ENCODE measurements at places on chromosomes 1 and 21.

DNA sequence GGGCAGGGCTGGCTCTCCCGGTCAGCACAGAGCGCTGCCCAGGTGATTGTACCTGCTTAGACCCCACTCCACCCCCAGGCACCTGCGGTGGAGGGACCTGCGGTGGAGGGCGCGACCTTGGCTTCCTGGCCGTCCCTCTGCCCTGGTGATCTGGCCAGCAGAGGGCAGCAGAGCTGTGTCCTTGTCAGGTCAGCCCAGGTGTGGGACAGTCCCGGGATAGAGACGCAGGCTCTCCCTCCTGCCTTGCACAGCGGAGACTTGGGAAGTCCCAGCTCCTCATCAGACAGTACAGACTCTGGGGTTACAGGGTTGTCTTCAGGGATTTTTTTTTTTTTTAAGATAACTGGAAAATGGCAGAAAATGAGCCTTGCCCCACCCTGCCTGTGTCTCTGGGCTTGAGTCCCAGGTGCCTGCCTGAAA, 10.0 kb downstream of the SLX9 start:
- peak; percentile 88 for DNase-seq

DNA sequence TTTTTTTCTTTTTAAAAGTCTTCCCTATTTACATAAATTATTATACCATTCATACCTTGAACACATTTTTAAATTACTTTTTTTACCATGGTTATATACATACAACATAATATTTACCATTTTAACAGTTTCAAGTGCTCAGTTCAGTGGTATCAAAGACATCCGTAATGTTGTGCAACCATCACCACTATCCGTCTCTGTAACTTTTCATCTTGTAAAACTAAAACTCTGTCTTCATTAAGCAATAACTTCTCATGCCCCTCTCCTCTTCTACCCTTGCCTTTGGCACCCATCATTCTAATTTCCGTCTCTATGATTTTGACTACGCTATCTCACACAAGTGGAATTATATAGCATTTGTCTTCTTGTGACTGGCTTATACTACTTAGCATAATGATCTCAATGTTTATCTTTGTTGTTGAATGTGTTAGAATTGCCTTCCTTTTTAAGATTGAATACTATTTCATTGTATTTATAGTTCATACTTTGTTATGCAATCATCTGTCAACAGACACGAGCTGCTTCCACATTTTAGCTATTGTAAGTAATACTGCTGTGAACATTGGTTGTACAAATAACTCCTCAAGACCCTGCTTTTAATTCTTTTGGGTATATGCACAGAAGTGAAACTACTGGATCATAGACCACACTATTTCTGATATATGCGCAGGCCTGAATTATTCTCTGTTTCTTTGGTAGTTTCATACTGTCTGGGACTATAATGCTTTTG, 689.5 kb upstream of the NCAM2 start:
- no peak for DNase-seq

DNA sequence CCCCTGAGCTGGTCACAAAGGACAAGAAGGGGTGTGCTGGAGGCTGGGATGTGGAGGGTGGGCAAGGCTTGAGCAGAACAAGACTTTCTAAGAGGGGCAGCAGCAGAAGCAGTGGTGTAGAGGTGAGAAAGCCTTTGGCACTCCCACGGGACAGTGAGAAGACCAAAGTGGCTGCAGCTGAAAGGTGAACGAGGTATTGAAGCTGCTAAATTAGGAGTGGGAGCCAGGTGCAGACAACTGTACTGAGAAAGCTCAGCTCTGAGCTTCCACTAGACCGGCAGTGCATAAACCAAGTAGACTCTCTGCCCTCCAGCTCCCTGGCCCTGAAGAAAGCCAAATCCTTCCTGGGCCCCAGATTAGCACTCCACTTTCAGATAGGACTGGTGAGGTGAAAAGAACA, 93.0 kb downstream of the VWA5B1 start:
- DNase-seq = no peak

GRCh38 chr1:19037659-19038058, 81.2 kb upstream of the IFFO2 start:
- DNase-seq = no peak

DNA sequence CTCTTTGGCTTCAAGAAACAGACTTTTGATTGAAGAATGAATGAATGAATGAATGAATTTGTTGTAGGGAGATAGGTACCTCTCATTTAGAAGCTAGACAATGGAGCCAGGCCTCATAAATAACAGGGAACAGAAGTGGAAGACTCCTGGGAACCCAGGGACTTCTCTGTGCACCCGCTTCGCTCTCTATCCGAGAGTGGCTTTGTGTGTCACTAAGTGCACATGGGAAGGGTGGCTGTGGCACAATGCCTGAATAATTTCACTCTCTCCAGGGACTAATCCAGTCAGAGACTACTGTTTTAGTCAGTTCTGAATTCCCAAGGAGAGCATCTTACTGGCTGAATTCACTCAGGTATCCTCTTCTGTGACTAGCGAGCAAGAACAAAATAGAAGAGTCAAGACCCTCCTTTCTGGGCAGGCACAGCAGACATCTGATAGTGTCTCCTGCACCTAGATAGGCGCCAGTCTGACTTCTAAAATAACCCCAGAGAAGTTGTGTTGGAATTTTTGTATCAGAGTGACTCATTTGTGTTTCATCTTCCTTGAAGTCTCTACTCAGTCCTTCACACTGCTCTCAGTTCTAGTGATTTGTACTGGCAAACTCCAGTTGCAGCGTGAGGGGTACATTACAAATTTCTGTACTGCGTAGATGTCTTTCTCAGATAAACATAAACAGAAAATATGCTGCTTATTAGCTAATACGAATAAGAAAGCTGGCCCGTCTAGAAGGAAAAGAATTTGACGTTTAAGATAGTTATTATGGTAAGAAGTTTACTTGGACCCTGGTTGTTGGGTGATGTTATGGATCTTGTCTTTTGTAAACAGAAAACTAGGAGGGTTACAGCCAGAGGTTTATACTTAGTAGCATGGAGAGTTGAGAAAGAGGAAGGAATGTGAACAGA, 34.0 kb downstream of the BACH1 start:
- no peak for DNase-seq

GRCh38 chr21:45863751-45864150, 117.8 kb upstream of the COL6A1 start:
- DNase-seq = no peak

- no peak for DNase-seq
These were observed 719.5 kb upstream of the TMPRSS15 start for GRCh38 chr21:19123053-19123452.

- DNase-seq = no peak
These were observed 25.3 kb downstream of the BRINP3 start for GRCh38 chr1:190452272-190452848.

DNA sequence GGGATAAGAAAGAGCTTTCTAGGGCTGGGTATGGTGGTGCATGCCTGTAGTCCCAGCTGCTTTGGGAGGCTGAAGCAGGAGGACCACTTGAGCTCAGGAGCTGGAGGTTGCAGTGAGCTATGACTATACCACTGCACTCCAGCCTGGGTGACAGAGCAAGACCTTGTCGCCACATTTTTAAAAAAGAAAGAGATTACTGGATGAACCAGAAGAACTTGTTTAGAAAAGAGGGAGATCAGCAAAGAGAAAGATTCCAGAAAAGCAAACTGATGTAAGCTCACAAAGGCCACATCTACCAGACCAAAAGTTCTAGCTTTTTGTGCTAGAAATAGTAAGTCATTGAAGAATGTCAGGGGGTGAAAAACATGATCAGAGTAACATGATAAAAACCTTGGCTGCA, 117.6 kb downstream of the KIAA0319L start:
- no peak for DNase-seq

- no peak for DNase-seq
These were observed 20.3 kb downstream of the TGFB2 start for GRCh38 chr1:218365226-218365999.
